ENCODE measurements at places on chromosomes 2 and 18. TPM values are rescaled to one million over a fixed set of nuclear protein-coding genes. Genes with fewer than 3 reads are reported as not detected.

- DNase-seq, result peak; percentile 89
Observed at GRCh38 chr18:63683152-63683551, 19.6 kb upstream of the SERPINB11 start.

GRCh38 chr18:70175216-70175615, 30.3 kb downstream of the RTTN start:
- DNase-seq, result no peak

DNA sequence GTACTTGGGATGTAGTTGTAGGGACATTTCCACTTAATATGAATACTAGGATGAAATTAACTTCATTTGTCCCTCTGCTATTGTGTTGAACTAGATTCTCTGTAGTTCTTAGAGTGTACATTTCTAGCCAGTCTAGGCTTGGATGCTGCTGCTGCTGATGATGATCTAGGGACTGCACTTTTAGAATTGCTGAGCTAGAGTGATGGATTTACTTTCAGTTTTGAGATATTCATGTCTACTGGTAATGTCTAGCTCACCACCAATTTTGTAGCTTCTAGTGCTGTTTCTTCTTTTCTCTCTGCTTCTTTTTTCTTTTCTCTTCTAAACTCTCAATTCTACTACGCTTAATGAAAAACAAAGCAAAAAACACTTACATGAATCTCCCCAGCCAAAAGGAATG, 49.4 kb downstream of the MRPS9 start:
- no peak for DNase-seq

GRCh38 chr2:219893541-219893940, 266.1 kb downstream of the SLC4A3 start:
- DNase-seq, result no peak

DNA sequence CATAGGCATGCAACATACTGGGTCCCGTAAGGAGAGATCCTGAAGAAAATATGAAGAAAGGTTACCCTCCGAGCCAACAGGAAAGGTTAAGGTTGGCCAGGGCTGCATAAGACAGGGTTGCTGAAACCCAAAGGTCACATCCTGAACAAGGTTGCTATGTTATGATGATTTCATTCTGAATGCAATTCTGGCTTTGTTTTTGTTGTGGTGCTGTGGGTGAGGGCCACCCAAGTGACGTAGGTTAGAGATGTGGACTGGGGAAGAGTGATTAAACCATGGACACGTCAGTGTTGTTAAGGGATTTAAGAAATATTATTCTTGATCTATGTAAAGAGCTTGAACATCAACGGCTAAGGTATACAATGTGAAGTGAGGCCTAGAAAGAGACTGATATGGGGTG, 60.0 kb downstream of the ZEB2 start:
- DNase-seq, result peak; percentile 65

DNA sequence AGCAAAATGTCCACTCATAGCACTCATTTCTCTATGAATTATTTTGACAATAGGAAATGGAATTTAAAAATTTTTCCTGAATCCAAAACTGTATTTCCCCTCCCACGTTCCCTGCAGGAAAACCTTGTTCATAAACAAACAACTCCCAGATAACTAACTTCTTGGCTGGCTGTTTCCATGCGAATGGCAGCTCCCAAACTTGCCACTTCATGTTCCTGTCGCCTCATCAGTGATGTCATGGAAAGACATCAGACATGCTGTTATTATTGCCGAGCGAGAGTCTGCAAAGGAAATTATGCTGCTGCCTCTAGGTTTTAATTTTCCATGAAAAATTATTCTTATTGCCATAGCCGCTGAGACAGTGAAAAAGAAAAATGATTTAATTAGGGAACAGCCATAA, 117.0 kb upstream of the RIOK3 start:
- DNase-seq, result no peak

GRCh38 chr2:83827618-83828017, 631.5 kb downstream of the SUCLG1 start:
- DNase-seq, result no peak

DNA sequence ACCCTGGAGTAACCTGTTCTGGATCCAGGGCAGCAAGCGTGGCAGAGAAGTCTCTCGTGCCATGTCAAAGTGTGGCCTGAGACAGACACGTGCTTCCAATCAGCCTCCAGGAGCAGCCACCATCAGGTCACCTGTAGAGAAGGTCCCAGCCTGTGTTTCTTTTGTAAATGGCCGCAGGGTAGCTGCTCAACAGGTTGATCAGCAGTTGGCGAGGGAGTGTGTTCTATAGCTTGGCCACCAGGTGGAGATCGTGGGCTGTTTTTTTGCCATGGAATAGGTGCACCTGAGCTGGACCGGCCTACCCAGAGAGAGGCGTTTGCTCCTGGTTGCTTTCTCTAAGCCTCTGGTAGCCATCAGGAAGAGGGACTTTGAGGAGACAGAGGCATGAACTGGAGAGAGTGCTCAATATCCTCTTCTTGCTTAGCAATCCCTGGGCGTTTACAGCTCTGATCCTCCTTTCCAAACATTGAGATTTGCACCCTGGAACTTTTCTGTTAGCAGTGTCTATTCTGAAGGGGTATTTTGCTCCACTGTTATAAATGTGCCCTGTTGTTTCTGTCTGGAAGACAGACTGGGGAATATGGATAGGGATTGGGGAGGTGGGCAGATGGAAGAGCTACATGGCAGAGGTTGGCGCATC, 34.2 kb upstream of the EN1 start:
- DNase-seq, result peak; percentile 18

DNA sequence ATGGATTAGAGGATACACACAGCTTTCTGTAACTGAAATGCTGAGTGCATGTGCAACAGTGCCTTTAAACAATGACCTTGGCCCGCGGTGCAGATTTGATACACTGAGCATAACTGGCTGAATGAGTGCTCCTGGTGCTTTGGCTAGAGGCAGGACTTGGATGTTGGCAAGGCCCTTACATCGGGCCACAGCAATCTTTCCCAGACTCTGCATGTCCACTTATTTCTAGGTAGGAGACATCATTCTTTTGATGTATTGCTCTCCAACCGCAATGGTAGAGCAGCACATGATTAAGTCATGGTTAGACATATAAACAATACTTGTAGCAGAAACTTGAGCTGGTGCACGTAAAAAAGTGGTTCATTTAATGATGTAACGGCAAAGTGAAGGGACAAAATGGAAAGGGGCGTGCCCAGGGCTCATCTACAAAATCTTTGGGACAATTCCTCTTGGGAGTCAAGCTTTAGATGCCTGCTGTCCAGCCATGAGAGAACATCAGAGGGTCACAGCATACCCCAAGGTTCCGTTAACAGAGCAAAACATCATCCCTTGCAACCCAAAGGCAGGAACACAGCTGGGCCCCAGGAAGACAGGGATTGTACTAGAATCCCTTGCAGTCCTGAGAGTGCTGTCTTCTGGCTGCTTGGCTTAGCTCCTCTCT, 43.4 kb downstream of the RAB31 start:
- DNase-seq, result no peak

DNA sequence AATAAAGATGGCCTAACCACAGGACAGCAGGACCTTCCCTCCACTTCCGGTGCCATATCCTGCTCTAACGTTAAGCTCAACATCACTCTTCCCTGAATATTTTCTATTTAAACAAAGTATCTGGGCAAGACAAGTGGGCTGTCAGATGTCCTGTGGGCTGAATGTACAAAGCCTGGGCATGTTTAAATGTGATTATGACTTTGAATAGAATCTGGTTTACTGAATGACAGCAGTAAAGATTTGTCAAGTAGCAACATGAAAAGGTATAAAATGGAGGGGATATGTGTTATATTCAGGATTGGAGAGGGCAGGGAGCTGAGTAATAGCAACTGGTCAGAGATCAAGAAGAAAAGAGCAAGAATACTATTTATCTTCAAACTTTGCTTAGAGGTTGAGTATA, 540.9 kb downstream of the NRXN1 start:
- no peak for DNase-seq

DNA sequence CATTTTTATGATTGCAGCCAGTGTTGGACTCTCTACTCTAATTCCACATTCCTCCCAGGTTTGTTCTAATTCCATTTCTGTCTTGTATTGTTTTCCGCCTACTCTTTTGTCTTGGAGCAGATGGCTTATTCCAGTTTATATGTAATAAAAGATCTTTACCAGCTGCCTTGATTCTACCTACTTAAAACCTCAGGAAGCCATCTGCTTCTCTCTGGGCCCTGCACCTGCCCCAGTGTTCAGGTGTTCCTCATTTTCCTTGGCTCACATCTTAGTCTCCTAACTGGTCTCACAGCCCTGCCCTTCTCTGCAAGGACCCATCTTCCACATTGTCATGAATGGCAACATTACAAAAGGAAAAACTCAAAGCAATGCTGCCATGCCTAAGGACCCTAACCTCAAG, 21.0 kb upstream of the IL37 start:
- DNase-seq, result no peak

DNA sequence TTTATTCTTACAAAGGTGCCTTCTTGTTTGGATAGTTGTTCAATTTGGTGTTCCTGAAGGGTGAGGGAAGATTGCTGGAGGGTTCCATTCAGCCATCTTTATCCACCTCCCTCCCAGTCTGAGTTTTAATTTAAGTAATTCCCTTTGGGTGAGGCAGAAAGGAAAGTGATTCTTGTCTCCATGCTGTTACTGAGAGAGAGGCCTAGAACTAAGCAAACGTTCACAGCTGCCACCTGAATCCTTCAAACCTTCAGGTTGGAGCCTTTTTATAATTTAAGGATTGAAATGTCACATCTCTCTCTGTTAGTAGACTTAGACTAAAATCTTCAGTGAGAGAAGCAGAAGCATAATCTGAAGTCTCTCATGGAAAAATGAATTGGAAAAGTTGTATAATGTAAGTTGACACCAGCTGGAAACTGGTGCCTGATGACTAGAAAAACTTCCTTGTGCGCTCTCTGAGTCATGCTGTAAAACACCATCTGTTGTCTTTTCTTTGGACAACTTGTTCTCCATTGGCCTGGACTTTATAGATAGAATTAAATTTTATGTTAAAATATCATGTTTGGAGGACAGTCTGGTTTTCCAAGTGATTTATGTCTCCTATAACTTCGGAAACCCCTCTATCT, 14.6 kb downstream of the STRADB start:
- DNase-seq, result peak; percentile 96

- no peak for DNase-seq
Observed at GRCh38 chr2:67002618-67003371, 394.3 kb upstream of the ETAA1 start.

DNA sequence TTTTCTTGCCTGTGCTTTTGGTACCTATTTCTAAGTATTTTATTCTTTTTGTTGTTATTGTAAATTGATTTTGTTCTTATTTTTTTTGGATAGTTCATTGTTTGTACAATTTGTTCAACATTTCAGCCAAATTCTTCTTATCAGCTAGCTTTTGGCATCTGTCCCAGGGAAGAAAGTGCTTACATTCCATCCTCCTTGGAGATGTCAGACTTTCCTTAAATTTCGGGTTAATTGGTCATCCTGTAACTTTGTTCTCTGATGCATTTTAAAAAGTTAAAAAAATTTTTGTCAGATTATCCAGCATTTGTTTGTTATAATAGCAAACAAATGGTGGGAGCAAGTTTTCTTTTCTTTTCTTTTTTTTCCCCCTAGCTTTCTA, 60.3 kb downstream of the PTH2R start:
- DNase-seq, result no peak

GRCh38 chr2:19600506-19600905, 242.1 kb upstream of the OSR1 start:
- DNase-seq, result no peak

DNA sequence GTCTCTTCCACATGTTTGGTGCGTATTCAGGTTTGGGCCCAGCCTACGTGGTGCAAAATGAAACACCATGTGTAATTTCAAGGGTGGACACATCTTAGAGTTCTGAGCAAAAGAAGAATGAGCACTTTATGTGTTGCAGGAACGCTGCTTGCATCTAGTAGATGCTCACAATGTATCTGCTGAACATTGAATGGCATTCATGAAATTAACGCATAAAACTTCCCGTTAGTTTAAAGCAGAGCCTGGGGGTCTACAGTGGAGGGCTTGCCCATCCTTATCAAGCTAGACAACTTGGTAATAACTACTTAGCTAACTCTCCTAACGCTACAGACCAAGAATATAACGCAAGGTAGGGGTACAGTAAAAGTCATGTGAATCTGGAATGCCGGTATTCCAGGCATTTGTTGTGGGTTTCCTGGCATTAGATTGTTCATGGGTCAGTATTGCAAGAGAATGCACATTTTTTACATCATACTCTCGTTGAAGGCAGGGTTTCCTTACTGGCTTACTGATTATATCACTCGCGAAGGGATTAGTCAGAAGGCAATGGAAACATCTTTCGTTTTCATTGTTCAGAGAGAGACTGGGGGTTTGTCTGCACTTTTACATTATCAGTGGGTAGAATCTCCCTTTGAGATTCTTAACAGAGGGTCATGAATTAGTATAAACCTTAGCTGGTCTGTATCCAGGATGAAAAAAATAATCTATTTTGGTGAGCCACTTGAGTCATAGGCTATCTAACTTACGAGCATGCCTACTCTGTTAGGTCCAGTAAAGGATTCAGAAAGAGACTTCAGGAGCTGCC, 229.5 kb upstream of the EPAS1 start:
- DNase-seq, result peak; percentile 92

GRCh38 chr2:74149247-74149525, 1.5 kb upstream of the BOLA3 start:
- DNase-seq, result no peak

- peak; percentile 67 for DNase-seq
Observed at GRCh38 chr2:156903335-156903734, 354.2 kb upstream of the GALNT5 start.

DNA sequence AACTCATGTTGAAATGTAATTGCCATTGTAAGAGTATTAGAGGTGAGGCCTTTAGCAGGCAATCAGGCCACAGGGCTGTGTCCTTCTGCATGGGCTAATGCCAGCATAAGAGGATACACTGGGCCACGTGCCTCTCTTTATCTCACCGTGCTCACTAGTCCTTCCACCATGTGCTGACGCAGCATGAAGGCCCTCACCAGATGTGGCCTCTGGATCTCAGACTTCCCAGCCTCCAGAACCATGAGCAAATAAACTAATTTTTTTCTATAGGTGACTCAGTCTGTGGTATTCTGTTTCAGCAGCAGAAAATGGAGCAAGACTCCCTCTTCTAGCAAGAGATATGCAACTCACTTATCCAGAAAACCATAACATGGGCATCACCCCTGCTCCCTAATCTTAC, 149.7 kb upstream of the ZNF236 start:
- DNase-seq, result no peak

Gene CSRNP3
- 1.4 TPM for total RNA-seq

Gene LYG1
- total RNA-seq, result 0.86 TPM

Gene AOX1
- 43.0 TPM for total RNA-seq

Gene LOXL3
- total RNA-seq, result 11.7 TPM

Gene ATL2
- 75.3 TPM for total RNA-seq

Gene TNS1
- 47.8 TPM for total RNA-seq

Gene ALLC
- not detected for total RNA-seq
